ENCODE measurements at places on chromosomes 12 and 14.

GRCh38 chr14:70808416-70809224 is 693 bp downstream of the MAP3K9 start:
- peak; percentile 60 for DNase-seq
- H3K4me1 ChIP-seq: no peaks in the 10 kb centered on the region
- peak overlapping the region; percentile 89 for H3K27ac ChIP-seq
- H3K27me3 ChIP-seq: peaks cover 25% of the 10 kb centered on the region
- peak overlapping the region; percentile 84 for H3K4me3 ChIP-seq

DNA sequence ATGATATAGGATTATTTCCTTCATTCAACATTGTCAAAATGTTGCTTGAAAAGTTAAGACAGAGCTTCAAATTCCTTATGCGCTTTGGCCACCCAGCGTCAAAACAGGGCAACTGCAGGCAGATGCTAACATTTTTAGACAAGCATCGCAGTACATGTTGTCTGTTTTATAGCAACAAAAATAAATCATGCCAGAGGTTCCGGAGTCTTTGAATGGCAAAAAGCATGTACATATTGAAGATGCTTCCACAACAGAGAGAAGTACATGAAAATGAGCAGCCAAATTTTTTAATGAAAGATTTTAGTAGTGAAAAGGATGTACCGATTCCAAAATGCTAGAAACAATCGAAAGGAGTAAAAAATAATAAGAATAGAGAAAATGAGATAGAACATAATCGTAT is 49.8 kb upstream of the USP15 start:
- H3K4me3 ChIP-seq: no peak overlapping the region
- H3K27me3 ChIP-seq: no peaks in the 10 kb centered on the region
- peak; percentile 28 for DNase-seq
- no peaks in the 10 kb centered on the region for H3K36me3 ChIP-seq
- no peak overlapping the region for H3K27ac ChIP-seq

DNA sequence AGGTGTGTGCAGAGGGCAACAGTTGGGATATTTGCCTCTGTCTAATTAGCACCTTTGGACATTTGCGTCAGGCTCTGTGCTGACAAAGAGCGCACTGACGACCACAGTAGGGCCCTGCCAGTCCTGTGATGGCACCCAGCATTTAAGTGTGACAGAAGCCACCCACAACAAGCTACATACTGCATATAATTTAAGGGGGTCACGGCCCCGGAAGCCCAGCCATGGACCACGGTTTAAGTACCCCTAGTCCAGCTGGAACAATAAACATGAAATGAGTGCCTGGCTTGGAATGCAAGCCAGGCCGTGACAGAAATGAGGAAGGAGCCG is 16.8 kb upstream of the DYNC1H1 start:
- peaks cover 15% of the 10 kb centered on the region for H3K4me1 ChIP-seq
- peak overlapping the region; percentile 99 for H3K27ac ChIP-seq
- no peaks in the 10 kb centered on the region for H3K36me3 ChIP-seq
- no peak for DNase-seq

- no peak overlapping the region for H3K4me3 ChIP-seq
- no peak overlapping the region for H3K27ac ChIP-seq
- no peaks in the 10 kb centered on the region for H3K27me3 ChIP-seq
- no peak for DNase-seq
- H3K36me3 ChIP-seq: no peaks in the 10 kb centered on the region
Measured at GRCh38 chr12:52810554-52810953, 3.4 kb downstream of the KRT4 start.

GRCh38 chr12:103572312-103573045 is 14.6 kb upstream of the STAB2 start:
- no peak overlapping the region for H3K27ac ChIP-seq
- no peak overlapping the region for H3K4me3 ChIP-seq
- no peak for DNase-seq
- peaks cover 7% of the 10 kb centered on the region for H3K4me1 ChIP-seq

GRCh38 chr12:56568146-56568545 is 46.5 kb downstream of the RBMS2 start:
- no peaks in the 10 kb centered on the region for H3K36me3 ChIP-seq
- no peak overlapping the region for H3K27ac ChIP-seq
- H3K27me3 ChIP-seq: no peaks in the 10 kb centered on the region
- H3K4me1 ChIP-seq: peaks cover 39% of the 10 kb centered on the region

- DNase-seq: peak; percentile 66
- peaks cover 11% of the 10 kb centered on the region for H3K27me3 ChIP-seq
- peaks cover 57% of the 10 kb centered on the region for H3K4me1 ChIP-seq
Measured at GRCh38 chr14:103108749-103109207, 14.3 kb downstream of the EXOC3L4 start.

- peak overlapping the region; percentile 32 for H3K27ac ChIP-seq
- no peaks in the 10 kb centered on the region for H3K36me3 ChIP-seq
- no peak overlapping the region for H3K4me3 ChIP-seq
- H3K27me3 ChIP-seq: no peaks in the 10 kb centered on the region
Measured at GRCh38 chr14:75434890-75435248, 7.0 kb downstream of the JDP2 start.

GRCh38 chr12:13812168-13812567 is 169.2 kb downstream of the GRIN2B start:
- no peaks in the 10 kb centered on the region for H3K4me1 ChIP-seq
- no peak overlapping the region for H3K27ac ChIP-seq
- DNase-seq: no peak
- H3K4me3 ChIP-seq: no peak overlapping the region
- H3K27me3 ChIP-seq: no peaks in the 10 kb centered on the region

DNA sequence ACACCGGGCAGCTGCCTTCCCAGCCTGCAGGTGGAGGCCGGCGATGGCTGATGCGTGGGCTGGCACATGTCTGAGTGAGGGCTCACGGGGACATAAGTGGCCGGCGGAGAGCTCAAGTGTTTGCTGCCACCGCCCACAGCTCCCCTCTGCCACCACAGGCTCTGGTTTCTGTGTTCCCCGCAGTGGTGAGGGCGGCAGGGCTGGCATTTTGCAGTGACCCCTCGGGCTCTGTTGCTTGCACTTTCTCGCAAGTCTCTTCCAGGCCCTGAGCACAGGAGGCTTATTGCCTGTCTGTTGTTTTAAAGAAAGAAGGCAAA is 271.0 kb upstream of the RTL1 start:
- H3K4me3 ChIP-seq: no peak overlapping the region
- DNase-seq: no peak
- no peaks in the 10 kb centered on the region for H3K36me3 ChIP-seq
- no peak overlapping the region for H3K27ac ChIP-seq
- H3K27me3 ChIP-seq: no peaks in the 10 kb centered on the region

DNA sequence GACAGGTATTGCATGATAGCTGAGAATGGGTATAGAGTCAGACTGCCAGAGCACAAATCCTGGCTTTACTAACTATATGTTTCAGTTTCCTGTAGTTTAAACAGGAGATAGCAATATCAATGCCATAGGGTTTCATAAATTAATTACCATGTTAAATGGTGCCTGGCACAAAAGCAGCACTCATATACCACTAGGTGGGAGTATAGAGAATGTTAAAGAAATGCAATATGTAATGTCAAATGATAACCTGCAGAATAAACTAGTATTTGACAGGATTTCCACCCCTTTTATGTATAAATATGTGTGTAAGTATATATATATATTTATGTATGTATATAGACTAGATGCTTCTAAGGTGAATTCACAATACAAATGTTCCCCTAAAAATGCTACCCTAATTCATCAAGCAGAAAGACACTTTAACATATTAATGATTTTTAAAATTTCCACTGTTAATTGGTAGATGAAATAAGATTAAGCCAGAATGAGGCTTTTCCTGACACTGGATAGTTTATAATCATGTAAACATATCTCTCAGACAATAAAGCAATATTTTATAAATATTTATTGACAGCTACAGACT is 8.6 kb downstream of the WDR89 start:
- H3K27ac ChIP-seq: no peak overlapping the region
- H3K4me3 ChIP-seq: no peak overlapping the region
- no peaks in the 10 kb centered on the region for H3K36me3 ChIP-seq

DNA sequence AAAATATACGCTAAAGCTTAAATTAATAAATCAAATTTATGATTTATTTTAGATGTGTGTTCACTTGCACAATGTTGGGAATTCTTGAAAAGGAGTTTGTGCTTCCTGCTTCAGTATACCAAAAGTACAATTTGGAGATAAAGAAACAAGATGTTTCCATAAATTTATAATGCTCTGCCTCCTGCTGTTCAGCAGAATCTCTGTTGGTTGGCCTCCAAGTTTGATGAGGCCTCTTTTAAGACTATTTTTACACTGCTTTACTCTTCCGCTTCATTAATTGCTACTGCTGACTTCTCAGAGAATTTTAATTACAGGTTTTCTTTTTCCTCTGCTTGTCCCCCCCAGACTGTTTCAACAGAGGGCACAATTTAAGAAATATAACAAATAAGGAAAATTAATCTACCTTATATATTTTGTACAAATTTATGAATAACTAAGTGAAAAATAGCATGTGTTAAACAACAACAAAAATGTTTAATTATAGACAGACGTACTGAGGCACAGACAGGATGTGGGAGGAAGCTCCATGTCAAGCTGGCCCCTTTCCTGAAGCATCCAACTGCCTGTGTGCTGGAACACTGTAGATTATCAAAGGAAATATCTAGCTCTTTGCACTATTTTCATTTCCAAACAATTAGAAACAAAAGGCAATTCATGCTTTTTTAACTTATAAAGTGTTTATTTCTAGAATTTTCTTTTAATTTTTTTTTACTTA is 83.9 kb downstream of the PIK3C2G start:
- no peak overlapping the region for H3K27ac ChIP-seq
- no peaks in the 10 kb centered on the region for H3K36me3 ChIP-seq
- H3K4me1 ChIP-seq: no peaks in the 10 kb centered on the region
- DNase-seq: no peak
- no peaks in the 10 kb centered on the region for H3K27me3 ChIP-seq

- H3K4me3 ChIP-seq: no peak overlapping the region
- H3K36me3 ChIP-seq: no peaks in the 10 kb centered on the region
- H3K4me1 ChIP-seq: peaks cover 16% of the 10 kb centered on the region
- no peak for DNase-seq
- no peaks in the 10 kb centered on the region for H3K27me3 ChIP-seq
Measured at GRCh38 chr14:52917735-52918134, 33.1 kb downstream of the FERMT2 start.

- no peaks in the 10 kb centered on the region for H3K36me3 ChIP-seq
- no peak overlapping the region for H3K27ac ChIP-seq
- H3K27me3 ChIP-seq: no peaks in the 10 kb centered on the region
- peaks cover 4% of the 10 kb centered on the region for H3K4me1 ChIP-seq
- DNase-seq: no peak
- no peak overlapping the region for H3K4me3 ChIP-seq
Measured at GRCh38 chr12:130973906-130974305, 20.2 kb downstream of the ADGRD1 start.

DNA sequence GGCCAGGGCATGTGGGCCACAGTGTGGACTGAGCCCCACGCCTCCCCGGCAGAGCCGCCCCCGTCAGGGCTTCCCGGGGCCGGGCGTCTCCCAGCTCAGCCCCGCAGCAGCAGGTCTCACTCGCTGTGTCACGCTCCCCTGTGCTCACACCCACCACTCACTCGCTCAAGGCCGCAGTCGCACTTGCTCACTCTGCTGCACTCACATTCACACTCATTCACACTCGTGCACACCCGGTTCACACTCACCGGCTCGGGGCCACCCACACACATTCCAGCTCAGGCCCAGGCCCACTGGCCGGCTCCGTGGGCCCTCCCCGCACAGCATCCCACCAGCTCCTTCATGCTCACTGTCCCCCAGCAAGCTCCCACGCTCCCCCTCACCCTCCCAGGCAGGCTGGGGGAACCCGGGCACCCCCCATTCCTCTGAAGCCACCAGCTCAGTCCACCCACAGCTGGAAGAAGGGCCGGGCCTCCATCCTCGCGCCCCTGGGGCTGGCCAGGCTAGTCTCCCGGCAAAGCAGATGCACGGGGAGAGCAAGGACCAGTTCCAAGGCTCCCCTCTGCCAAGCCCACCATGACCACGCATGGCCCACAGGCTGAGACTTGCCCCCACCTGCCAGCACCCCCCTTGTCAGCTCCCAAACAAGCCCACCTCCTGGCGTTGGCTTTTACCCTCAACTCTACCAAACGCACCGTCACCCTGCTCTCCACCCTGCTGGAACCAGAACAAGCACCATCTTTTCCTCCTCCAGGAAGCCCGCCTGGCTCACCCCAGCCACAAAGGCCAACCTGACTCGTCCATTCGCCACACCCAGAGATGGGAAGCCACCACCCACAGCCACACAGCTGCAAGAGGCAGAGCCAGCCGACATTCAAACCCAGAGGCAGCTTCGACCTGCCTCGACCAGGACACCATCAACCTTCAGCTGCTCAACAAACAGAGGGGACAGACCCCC is 28.0 kb downstream of the NCOR2 start:
- peaks cover 63% of the 10 kb centered on the region for H3K4me1 ChIP-seq
- no peak for DNase-seq
- H3K27ac ChIP-seq: no peak overlapping the region
- no peak overlapping the region for H3K4me3 ChIP-seq
- no peaks in the 10 kb centered on the region for H3K27me3 ChIP-seq
- no peaks in the 10 kb centered on the region for H3K36me3 ChIP-seq

DNA sequence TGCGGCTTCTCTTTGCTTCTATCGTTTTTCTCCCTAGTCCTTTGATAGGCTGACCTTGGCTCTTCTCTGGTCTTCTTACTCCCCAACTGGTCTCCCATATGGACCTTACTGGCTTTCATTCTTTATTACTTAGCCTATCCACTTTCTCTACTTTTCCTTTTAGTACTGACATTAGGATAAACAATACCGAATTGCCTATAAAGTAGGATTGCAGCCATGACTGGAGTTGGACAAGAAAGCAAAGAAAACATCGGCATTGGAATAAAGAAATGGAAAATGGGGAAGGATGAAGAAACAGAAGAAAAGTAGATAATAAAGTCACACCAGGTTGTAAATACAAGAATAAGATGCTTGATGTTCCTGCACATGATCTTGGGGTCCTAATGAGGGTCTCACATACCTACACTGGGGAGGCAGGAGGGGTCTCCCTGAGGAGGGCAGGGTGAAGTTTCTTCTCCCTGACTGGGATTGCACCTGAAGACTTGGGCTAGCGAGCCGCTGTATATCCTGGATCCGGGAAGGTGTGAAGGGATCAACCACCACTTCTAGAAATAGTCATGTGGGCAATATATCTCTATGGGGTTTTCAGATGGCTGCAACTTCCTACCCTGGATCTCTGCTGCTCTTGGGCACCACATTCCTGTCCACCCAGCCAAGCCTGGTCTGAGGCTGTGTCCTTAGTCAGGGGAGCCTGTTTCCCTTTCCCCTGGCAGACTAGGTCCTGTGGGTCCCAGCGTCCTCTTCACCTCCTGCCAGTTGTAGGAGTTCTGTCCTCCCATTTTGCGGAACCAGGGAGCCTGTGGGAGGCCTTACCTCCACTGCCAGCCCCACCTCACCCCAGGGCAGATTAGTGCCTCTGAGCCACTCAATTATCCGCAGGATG is 13.1 kb downstream of the NKX2-1 start:
- no peak for DNase-seq
- H3K4me1 ChIP-seq: peaks cover 6% of the 10 kb centered on the region
- no peak overlapping the region for H3K27ac ChIP-seq
- H3K36me3 ChIP-seq: no peaks in the 10 kb centered on the region

DNA sequence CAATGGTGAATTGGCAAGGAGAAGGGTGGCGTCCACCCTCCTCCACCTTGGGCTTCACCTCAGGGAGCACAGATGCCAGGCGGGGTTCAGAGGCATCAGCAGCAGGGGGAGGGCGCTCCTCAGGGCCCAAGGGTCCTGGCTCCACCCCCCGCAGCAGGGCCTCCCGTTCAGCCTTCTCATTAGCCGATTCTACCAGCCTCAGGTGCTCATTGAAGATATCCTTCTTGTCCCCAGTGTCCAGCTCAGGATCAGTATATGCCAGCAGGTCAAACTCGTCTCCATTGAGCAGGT is 19.3 kb upstream of the PRKAG1 start:
- peaks cover 74% of the 10 kb centered on the region for H3K36me3 ChIP-seq
- no peaks in the 10 kb centered on the region for H3K4me1 ChIP-seq
- no peak for DNase-seq
- H3K27me3 ChIP-seq: no peaks in the 10 kb centered on the region
